AG20443 (cell line): ENCODE measurements at places on chromosomes 2 and 18.

DNA sequence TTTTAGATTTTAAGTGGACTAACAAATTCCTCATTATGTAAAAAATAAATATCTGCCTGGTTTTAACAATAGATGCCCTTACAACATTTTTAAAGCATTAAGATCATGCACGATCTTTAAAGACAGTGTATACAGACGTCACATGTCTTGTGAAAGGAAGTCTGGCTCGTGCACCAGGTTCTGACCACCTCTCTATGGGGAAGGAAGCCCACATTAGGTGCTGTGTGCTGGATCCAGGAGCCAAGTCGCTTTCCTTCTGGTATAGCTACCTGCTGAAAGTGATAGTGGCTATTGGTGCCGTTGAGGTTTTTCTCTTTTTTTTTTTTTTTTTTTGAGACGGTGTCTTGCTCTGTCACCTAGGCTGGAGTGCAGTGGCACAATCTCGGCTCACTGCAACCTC, 116.5 kb downstream of the NCK2 start:
- no peak for DNase-seq

GRCh38 chr2:210599476-210599875, 43.1 kb downstream of the CPS1 start:
- DNase-seq = no peak

GRCh38 chr2:55743583-55743982, 49.9 kb upstream of the PNPT1 start:
- peak; percentile 66 for DNase-seq

DNA sequence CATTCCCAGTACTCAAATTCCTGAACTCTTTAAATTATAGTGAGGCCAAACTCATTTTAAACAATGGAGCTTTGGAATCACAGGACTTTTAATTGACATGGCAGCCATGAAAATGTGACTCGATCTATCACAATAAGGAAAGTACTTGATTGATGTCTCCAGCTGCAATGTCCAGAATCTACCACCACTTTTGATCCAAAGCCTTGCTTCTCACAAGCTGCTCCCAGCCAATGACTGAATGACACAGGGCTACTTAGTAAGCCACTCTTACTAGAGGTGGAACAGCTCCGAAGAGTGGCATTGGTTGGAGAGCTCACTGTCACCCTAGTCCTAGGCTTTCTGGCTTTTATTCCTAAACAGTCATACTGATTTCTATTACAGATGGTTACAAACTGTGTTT, 270.1 kb downstream of the IRS1 start:
- DNase-seq = no peak

- DNase-seq = no peak
These were observed 9.7 kb upstream of the SNED1 start for GRCh38 chr2:240988571-240989271.

DNA sequence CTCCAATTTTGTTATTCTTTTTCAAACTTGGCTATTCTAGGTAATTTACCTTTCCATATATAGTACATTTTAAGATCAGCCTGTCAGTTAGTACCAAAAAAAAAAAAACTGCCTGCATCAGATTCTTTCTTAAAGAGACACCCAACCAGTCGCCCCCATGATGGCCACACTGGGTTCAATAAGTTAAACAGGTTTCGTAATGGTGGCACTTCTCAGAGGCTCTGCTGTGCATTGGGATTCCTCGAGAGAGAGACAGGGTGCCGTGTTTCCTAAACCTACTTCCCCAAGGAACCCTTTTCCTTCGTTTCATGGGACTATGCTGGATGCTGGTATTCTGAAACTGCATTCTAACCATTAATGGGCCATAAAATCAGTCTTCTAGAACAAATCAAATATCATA, 37.4 kb downstream of the MYO7B start:
- no peak for DNase-seq

DNA sequence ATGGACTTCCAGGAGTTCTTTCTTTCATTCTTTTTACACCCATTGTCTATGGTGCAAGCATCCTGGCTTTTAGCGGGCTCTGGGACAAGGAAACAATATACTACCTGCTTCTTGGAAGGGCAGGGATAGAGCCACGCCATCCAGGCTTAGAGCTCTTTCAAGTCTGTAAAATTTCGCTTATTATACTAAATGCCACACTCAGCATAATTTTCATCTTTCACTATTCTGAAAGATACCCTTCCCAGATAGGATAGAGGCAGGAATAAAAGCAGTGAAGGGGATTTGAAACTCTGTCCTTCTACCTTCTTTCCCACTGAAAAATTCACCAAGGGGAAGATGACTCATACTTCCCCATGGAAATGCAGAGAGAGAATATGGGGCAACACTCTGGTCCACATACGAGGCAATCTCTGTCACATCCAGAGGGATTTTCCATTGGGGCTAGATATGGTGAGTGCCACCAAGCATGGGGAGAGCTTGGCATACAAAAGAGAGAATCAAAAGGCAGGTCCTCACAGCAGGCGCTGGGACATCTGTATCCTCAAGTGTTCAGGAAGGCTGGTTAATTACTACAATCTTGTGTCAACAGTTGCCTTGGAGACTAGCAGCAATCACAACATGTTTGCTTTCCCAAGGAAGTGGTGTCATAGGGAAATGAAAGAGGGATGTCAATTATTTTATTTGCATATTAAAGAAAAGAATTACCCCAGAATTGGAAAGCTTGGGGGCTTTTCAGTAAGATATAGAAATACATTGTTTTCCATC, 127.6 kb downstream of the TDRD15 start:
- no peak for DNase-seq
